ENCODE measurements at places on chromosomes 3 and 15. TPM values are rescaled to one million over a fixed set of nuclear protein-coding genes. Genes with fewer than 3 reads are reported as not detected.

GRCh38 chr3:62363275-62363674 is 10.1 kb downstream of the FEZF2 start:
- DNase-seq: no peak

DNA sequence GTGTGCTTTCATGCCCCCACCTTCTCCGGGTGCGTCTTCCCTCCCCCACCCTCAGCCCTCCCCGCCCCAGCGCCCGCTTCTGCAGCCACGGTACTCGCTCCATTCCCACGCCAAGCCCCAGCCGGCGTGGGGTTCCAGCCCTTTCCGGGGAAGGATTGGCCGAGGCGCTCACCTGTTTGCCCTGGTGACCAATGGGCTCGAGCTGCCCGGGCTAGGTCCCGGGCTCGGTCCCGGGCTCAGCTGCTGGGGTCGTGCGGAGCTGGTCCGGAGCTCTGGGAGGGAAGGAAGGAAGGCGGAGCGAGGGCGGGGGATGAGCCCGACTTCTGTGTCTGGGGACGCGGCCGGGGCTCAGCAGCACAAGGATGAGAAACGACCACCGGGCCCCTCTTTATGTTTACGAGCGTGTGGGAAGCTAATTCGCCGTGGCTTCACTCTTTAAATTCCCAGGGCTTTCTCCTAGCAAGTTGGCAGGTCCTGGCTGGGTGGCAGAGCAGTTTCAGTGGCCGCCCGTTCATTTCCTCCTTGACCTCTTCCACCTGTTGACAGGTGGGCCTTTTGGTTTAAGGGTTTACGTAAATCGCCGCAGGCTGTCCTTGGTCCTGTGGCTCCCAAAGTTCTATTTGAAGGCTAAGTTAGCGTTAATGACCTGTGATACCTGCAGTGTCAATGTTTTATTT is at the start of gene IGSF10:
Gene IGSF10, minus strand, starts transcription at position 288 of the 677 bp plus-strand sequence. CDS start 2,352 bp downstream, outside the sequence.
- DNase-seq: no peak

- DNase-seq: no peak
Observed at GRCh38 chr3:77412021-77412438, 372.1 kb downstream of the ROBO2 start.

GRCh38 chr15:39194106-39194830 is 386.6 kb upstream of the THBS1 start:
- no peak for DNase-seq

DNA sequence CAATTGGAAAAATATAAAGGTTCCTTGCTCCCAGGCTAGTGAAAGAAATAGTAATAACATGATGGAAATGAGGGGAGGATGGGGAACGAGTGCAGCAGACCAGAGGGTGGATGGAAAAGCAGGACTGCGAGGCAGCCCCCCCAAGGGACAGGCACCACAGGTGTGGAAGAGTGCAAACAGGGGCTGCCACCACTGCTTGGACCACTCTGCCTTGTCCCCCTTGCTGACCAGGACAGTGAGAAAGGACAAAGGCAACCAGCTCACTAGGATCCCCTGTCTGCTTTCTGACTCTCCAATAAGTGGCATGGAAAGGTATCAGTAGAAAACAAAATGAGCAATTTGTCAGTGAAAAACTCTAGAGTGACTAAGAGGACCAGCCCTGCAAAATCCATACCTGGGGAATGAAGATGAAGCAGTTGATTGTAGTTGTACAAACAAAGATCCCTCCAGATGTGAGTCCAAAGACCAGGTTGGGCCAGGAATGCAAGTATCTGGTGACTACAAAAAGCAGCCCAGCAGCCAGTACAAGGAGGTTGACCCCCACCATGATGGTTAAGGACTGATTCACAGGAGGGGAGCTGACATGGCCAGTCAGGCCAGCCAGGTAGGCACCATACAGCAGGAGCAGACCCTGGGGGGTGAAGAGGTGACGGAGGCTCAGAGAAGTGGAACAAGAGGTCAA is 86.6 kb upstream of the GSK3B start:
- no peak for DNase-seq

Gene FOXB1
- not detected for total RNA-seq

Gene FILIP1L
- total RNA-seq: 0.17 TPM

Gene CD200R1L
- total RNA-seq: not detected

Gene DUOXA1
- 2.3 TPM for total RNA-seq

Data from HCT116 (cell line).